GF-D8 (cell line): ENCODE measurements at places on chromosomes 7 and 10.

DNA sequence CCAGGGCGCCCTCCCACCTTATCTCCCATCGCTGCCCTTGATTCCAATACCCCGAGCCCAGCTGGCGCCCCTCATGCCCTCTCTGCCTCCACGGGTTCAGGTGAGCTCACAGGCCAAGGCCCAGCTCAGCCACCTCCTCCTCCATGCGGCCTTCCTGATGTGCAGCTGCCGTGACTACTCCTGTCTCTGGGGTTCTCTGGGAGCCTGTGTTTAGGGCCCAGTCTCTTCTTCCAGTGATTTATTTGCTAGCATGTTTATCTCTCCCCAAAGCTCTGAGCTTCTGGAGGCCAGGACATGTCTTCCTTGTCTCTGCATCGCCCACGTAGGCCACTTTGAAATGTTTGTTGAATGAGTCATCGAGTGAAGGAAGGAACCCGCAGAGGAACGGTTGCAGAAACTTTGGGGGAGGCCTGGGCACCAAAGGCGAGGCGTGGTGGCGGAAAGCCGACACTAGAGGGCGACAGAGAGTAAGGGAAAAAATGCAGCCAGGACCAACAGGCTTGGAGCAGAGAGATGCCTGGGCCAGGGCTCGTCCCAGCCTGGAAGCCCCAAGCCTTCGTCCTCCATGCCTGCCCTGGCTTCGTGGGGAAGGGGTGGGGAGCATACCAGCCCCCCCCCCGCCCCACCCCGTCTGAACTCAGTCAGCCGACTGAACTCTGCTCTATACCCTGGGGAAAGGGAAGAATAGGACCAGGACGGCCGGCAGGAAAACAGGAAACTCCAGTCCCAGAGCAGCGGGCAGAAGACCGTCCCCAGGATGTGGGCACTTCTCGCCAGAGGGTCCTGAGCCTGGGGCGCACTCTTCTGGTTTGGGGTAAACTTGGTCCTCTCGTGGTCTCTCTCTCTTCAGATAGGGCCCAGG lies 10.9 kb upstream of the HSPB1 start:
- DNase-seq, result peak; percentile 92

DNA sequence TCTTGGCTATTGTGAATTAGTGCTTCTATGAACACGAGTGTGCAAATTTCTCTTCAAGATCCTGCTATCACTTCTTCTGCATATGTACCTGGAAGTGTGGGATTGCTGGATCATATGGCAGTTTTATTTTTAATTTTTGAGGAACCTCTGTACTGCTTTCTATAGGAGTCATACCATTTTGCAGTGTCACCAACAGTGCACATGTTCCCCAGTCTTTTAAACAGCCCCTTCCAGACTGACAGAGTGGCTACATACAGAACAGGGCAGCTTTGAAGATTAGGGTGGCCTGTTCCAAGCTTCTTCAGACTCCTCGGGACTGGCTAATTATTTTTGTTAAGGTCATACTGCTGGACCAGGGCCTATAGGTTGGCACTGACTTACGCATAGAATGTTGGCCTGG lies 82.9 kb downstream of the AUTS2 start:
- no peak for DNase-seq

DNA sequence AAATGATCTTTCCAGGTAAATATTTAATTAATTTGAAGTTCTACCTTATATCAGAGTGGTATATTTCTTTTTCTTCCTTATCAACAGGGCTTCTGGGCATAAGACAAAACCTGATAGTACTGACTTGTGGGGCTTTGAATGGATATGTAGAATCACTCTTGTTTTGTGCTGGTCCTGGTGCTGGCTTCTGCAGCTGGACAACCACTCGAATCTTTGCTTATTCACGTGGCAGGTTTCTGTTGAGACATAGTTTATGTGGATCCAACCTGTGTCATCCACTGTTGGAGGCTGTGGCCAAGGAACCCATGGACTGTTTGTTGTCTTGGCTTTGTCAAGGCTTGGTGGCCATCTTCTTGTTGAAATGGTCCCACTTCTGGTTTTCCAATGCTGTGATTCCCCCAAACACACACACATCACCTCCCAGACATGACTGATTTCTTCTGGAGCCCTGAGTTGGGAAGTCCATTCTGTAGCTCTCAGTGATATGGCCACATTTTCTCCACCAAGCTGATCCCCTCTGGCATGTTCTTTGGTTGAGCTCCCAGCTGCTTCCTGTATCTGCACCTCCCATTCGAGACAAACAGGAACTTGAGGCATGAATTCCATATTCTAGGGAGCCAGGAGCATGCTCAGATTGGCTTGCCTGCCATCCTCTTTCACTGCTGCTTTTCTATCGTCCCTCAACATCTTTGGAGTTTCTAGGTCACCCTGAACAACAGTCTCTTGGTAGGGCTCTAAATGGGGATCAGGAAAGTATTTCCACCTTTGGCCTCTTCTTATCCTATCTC lies 19.5 kb downstream of the TAS2R41 start:
- no peak for DNase-seq

- DNase-seq, result peak; percentile 93
Observed at GRCh38 chr10:99532687-99533495, at the start of gene NKX2-3. Gene NKX2-3 (plus strand): TSS chr10:99532942. CDS start chr10:99533132, 190 bp downstream.

DNA sequence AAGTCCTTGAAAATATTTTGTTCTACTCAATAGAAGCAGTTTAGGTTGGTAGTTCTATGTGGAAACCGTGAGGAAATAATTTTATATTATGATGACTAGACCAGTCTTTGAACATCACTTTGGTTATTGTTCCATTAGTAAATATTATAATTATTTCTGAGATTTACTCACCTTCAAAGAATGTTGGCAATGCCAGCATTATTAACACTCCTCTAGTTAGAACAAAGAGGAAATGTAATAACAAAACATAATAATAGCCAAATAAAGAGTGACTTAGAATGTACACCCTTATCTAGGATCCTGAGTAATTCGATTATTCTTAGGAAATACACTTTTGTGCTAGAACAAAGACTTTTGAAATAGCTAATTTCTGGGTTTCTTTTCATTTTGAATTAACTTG lies 121.1 kb downstream of the CFTR start:
- no peak for DNase-seq

DNA sequence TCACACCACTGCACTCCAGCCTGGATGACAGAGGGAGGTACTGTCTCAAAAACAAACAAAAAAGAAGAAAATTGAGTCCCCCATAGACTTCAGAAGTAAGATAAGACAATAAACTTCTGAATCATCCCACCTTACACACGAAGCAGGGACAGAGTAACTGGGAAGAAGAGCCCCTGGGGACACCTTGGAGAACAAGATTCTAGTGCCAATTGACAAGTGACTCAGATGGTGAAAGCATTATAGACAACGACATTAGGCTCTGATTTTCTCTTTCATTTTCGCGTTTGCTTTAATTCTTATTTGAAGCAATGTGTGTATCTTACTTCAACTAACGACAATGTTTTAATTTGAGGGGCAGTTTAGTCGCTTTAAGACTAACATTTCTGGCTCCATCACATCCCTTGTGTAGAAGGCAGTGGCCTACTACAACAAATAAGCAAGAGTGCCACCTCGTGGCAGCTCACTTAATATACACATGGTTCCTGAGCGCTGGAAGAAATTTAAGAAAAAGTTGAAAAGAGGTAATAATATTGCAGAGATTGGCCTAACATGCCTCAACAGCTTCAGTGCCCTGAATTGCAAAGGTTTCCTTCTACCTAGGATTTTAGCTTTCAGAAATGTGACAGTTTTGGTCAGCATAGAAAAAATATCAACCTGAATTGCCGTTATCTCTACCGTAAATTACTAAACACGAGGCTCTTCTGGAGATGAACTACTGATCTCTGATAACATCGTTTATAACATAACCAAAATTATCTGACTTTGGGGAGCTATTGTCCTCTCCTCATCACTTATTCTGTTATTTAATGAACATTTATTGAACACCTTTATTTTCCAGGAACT lies 36.7 kb downstream of the ASNS start:
- DNase-seq, result peak; percentile 24

DNA sequence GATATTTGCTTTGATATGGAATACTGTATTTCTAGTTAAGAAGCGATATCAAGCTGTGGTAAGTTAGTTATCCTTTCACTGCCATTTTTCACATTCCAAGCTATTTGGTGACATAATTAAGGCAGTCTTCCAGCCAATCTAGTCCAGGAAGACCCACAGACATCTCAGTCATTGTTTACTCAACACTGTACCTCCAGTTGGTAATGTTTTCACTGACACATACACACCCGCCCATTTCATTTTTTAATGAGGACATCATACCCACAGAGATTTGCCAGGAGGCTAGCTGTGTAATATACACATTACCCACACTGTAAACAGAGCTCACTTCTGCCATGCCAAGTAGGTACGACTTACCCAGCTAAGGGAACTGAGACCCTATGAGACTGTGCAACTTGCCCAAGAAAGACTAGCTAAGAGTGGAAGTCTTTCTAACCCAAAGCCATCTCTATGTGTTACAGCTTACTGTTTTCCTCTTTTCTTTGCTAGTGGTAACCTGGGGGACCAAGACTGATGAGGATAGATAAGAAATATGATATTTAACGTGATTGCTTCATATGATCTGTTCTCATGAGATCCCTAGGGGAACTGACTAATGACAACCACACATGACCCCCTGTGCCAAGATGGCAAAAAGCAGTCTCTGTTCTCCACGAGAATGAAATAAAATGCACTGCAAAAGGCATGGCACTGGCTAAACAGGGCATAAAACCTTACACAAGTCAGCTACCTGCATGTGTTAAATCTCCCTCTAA lies 179.0 kb downstream of the DGKI start:
- DNase-seq, result no peak

- DNase-seq, result no peak
Observed at GRCh38 chr10:110609605-110610004, 34.5 kb upstream of the RBM20 start.
